GM12892 (cell line): ENCODE measurements at places on chromosomes 3 and 15.

DNA sequence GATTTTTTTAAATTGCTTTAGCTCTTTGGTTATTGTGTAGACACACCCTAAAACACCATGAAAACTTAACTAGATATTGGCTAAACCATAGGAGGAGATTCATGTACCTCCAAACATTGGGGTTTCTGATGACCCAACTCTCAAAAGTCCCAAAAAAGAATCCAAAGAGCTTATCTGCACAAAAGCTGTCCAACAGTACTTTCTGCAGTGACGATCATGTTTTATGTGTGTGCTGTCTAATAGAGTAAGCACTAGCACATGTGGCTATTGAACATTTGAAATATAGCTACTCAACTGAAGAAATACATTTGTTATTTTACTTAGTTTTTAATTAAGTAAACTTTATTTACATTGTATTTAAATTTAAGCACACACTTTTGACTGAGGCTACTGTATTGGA is 818.2 kb upstream of the LMCD1 start:
- no peak for DNase-seq

DNA sequence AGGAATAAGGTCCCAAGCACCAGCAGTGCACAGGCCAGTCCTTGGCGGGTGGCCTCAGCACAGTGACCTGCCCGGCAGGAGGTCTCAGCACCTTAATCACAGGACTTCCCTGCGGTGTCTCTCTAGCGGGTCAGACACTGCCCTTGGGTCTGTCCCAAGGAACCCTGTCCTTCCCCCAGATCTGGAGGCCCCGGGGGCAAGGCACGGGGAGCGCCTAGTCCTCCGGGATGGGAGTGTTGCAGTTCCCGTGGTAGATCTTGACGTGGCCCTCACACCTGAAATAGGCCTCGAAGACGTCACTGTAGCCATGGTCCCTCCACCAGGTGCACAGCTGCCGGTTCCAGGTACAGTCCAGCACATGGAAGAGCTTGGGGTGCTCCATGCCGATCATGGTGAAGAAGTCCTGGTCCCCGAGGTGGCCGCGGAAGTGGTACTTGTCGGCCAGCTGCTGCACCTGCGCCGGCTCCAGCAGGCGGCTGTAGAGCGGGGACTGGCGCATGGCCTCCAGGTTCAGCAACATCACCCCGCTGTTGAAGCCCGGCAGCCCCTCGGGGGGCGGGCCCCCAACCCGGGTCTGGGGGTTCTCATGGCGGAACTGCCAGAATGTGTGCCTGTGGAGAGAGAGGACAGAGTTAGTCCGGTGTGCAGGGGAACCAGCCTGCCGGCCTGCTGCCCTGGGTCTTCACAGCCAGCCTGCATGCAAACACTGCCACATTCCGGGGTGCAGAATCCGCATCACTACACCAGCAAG is 201.3 kb downstream of the XXYLT1 start:
- DNase-seq = no peak

DNA sequence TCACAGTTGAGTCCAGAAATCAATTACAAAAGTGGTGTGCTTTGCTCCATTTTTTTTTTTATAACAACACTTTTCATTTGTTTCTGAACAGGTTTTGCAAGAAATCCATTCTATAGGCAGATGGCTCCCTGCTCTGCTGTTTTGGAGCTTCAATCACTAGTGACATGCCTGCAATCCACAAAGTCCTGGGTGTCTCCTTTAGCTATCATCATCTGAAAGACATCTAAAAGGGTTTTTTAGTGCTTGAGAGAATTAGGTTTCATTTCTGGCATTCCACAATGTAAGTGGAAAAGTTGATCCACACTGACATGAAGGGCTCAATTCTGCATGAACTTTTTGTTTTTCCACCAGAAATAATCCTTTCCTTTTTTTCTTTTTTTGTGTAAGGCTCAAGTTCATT is 24.0 kb upstream of the MEIS2 start:
- DNase-seq = no peak

GRCh38 chr3:73319179-73319769 is 257.8 kb downstream of the EBLN2 start:
- no peak for DNase-seq

GRCh38 chr15:33309602-33310276 is 1.0 kb upstream of the RYR3 start:
- DNase-seq = no peak

GRCh38 chr3:15405448-15406050 is 21.8 kb downstream of the METTL6 start:
- no peak for DNase-seq

DNA sequence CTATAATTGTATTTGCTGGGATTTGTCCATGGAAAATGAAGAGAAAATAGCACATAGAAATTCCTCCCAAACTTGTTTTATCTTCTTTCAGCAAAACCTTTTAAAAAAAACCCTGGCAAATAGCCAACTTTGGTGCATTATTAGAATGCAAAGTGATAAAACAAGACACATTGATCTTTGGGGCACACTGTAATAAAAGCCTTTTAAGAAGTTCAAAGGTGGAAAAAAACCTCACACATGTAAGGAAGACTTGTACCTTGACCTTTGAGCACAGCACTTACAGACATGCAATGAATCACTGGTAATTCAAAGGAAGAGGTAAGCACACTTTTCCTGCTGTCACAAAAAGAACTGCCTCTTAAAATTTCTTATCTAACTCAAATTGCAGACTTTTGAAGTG is 8.0 kb upstream of the MORC1 start:
- no peak for DNase-seq

DNA sequence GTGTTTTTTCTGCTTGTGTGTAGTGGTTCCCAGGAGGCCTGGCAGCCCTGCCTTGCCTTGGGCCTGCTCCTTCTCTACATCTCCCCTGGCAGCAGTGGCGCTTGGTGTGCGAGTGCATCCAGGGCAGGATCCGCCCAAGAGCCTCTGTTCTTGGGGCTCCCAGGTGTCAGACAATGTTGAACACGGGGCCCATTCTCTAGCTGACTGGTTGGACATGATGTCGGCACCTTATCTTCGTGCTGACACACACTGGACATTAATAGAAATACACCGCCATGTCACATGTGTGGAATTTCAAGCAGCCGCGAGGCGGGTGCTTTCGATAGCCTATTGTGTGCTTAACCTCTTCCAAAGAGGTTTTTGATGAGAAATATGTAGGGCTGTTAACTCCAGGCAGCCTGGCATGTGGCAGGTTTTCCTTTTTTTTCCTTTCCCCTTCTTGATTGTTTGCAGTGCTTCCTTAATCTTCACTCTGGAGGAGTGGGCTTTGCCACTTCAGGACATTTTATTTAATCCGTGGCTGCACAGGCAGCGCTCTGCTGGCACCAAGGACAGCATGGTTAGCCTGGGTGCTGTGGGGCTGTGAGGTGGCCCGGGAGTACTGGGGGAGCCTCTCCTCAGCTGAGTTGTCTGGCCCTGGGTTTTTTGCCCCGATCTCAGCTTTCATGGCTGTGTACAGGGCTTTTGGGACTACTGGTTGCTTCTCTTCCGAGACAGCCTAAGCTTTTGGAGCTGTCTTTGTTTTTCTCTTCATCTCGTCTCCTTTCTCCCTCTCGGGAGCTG is 42.5 kb downstream of the CHCHD6 start:
- no peak for DNase-seq
